PC-9 (cell line): ENCODE measurements at places on chromosomes 2 and 18. TPM values are rescaled to one million over a fixed set of nuclear protein-coding genes. Genes with fewer than 3 reads are reported as not detected.

The COL3A1 gene
- total RNA-seq, result not detected in 2 replicates

DNA sequence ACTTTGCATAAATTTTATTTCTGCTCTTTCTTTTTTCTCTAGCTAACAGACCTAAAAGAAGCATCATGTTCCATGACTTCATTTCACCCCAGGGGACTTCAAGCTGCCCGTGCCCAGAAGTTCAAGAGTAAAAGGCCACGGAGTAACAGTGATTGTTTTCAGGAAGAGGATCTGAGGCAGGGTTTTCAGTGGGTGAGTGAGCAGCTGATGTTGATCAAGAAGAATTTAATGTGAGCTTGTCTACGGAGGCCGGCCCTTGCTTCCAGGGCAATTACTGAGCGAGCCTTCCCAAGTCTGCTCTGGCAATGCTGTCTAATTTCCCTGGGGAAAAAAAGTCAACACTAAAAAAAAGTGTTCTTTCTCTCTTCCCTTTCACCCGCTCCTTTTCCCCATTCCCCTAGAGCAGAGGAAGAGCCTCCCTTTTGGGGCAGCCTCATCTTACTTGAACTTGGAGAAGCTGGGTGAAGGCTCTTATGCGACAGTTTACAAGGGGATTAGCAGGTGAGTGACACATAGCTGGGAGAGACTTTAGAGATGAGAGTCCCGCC lies 1.2 kb downstream of the CDK15 start:
- no peak for DNase-seq

The SAP130 gene
- 27.2 and 33.9 TPM in 2 replicates for total RNA-seq

The EPB41L3 gene
- not detected in 2 replicates for total RNA-seq

The DCDC2C gene
- not detected in 2 replicates for total RNA-seq

The RUFY4 gene
- not detected in 2 replicates for total RNA-seq

- no peak for DNase-seq
These were observed 17.2 kb upstream of the ASXL3 start for GRCh38 chr18:33560686-33561370.

DNA sequence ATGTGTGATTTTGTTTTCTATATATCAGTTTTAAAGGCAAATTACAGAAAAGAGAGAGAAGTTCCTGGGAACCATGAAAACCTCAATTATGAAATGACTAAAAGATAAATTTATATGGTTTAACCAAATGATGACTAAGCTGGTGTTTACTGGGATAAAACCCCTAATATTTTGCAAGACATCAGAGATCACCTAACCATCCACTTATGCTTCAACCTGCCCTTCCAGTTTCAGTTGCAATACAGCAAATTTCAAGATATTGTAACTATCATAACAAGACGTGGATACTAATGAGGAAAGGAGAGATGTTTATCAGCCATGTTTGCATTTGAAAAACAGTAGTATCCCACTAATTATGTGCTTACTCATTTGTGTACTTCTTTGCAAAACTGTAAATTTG lies 108.2 kb downstream of the GAREM1 start:
- no peak for DNase-seq

DNA sequence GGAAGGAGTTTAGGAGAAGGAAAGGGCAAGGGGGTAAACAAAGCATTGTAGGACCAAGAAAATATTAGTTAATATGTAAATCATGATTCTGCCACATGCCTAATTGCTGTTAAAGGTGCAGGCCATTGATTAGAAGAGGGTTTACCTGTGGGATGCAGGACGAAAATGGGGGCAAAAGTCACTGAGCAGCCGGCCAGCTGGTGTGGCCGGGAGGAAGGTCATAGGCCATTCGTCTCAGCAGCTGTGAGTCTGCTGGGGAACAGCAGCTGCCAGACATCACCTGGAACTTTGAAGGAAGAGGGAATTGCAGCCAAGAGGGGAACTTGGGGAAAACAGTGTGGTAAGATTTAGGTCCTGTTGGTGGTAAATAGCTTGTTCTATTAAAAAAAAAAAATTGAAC lies 184.4 kb downstream of the DYSF start:
- DNase-seq, result no peak

DNA sequence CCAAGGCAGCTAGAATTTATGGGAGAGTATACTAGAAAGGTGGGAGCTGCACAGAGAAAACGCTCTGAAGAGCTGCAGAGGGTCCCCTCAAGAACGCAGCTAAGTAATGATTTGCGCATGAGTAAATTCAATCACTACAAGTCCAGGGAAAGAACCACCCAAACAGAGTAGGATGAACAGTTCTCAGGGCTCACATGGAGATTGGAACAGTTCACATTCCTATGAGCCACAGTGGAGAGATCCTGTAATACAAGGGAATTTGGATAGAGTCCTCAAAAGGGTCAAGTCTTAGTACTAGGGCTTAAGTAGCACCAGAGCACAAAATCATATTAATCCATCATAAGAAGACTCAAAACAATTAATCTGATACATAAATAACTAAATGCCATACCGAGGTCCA lies 12.7 kb downstream of the OLA1 start:
- peak; percentile 1 for DNase-seq

The HES6 gene
- total RNA-seq, result 8.4 and 14.3 TPM in 2 replicates

DNA sequence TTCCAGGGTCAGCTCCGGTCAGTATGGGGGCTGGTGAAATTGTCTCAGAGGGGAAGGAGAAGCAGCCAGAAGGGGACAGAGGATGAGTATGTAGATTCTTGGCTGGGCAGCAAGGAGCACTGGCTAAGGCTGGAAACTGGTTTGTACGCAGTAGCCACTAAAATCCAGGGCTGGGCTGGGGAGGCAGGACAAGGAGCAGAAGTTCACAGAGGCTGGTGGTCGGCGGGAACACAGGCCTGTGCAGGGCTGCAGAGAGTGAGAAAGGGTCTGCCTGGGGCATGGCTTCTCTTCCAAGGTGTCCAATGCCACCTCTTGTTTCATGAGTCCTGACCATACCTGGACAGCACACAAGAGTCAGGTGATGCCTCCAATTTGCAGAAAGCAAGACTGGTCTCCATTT lies 94.4 kb upstream of the HDAC4 start:
- DNase-seq, result no peak

- DNase-seq, result no peak
These were observed 308.3 kb downstream of the SETBP1 start for GRCh38 chr18:44988821-44989587.

DNA sequence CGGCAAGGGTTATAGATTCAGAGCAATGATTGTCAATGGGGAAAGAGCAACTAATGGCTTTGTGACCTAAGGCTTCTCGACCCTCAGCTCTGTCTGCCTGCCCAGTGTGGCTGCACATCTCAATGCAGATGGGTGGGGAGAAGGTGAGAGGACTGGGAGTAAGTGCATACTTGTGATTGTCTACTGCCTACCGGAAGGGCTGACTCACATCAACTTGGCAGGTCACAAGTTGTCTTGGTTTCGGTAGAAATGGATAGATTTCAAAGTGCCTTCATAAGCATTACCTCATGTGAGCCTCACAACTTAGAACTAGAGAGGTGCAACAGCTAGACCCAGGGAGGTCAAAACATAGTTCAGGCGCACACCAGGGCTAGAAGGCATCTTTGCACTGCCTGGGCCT lies 29.4 kb downstream of the STAT1 start:
- DNase-seq, result peak; percentile 31

DNA sequence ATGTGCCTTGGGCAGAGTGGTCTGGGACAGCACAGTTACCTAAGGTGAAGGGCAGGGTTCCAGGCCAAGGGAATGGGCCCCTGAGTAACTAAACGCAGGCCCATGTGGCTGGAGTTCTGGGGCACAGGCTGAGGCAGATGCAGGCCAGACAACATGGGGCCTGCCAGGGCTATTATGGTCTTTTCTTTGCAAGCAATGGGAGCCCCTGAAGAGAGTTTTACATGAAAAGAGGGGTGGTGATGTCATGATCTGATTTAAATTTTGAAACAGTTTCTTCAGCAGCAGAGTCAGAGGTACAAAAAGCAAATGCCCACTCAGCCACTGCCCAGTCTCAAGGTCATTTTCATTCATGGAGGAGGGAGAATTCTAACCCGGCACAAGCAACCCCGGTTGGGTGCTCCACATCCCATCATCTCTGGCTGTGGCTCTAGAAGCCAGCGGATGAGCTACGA lies 5.6 kb downstream of the CHST10 start:
- no peak for DNase-seq

- peak; percentile 87 for DNase-seq
These were observed 4.5 kb downstream of the ZFP36L2 start for GRCh38 chr2:43221763-43222474.

The CARF gene
- 5.9 and 6.5 TPM in 2 replicates for total RNA-seq

The MAT2A gene
- 169 and 206 TPM in 2 replicates for total RNA-seq

DNA sequence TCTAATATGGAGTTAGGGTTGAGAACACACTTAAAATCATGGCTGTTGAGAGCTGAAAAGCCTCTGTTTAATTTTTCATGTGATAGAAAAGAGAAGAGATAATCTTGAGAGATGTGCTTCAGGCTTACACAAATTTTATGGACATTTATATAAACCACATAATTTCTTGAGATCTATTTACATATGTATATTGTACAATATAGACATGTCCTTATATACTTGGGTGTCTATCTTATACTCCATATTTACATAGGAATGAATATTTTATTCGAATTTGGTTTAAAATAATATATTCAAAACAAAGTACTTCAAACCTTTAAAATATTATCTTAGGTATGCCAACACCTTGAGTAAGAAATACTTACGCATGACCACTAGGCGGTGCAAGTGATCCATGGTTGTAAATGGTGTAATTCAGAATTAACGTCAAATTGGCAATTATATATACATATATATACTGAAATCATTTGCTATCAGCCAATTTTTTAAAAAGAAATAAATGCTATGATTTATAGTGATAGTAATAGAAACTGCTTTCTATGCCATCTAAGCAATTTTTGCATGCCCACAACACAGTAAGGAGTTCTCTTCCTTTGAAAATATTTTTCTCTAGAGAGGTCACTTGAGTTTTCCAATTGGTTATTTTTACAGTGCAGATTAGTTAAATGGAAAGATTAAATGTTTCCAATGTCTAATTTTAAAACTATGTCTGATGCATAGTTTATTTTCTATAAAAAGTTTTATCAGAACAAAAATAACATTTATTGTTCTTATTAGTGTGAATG lies 37.6 kb upstream of the SPAG16 start:
- peak; percentile 45 for DNase-seq

DNA sequence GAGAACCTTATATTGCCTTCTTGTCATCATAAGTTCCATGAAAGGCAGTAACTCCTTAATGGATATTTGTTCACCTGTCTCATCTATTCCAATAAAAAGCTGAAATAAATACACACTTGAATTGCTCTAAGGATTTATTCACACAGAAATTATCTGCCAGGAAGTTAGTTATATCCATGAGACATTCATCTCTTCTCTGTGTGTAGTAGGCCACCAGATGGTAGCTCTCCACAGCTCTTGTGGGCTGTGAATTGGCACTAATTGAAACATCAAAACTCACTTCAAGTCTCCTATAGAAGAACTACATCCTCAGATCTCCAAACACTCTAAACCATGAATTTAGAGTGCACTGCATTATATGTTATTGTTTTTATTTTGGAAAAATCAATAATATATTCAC lies 189.6 kb downstream of the DSC3 start:
- DNase-seq, result no peak

The MAP4K3 gene
- 38.4 and 46.7 TPM in 2 replicates for total RNA-seq

DNA sequence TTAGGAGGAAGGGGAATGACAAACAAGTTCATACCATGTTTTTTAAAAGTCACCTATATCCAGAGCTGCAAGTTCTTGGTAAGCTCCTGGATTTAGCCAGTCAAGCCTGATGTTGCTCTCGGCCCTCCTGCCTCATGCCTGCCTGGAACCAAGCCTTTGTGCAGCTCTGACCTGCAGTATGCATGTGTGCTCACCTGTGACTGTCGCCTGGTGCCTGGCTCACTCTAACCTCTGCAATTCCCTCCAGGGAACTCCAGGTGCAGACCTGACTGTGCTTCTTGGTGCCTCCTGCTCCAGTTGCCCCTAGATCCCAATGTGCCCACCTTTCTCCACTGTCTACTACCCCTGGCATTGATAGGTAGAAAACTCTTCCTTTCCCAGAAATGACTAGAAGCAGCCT lies 85.1 kb upstream of the ZBTB14 start:
- no peak for DNase-seq

- no peak for DNase-seq
These were observed 567.2 kb downstream of the MBD2 start for GRCh38 chr18:53657257-53657656.

DNA sequence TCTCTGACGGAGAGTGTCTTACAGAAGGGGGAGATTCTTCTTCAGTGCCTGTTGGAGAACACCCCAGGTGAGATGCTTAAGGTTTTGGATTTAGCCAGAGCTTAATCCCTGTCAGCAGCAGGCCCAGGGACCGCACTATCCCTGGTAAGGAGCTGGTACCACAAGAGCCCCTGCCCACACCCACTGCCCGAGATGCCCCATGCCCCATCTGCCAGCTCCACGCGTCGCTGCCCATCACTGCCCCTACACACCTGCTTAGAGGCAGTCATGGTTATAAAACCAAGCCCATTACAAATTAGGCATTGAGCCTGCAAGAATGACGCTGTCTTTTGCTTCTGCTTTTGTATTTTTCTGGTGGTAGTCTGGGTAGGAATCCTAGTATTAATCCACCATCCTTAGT lies 21.7 kb downstream of the CEP68 start:
- DNase-seq, result no peak

The CYP27A1 gene
- 0.94 and 2.0 TPM in 2 replicates for total RNA-seq

The GALNT5 gene
- 1.3 and 1.9 TPM in 2 replicates for total RNA-seq

The SCN7A gene
- total RNA-seq, result not detected in 2 replicates

GRCh38 chr2:43751476-43751990 lies 22.3 kb upstream of the DYNC2LI1 start:
- DNase-seq, result no peak

DNA sequence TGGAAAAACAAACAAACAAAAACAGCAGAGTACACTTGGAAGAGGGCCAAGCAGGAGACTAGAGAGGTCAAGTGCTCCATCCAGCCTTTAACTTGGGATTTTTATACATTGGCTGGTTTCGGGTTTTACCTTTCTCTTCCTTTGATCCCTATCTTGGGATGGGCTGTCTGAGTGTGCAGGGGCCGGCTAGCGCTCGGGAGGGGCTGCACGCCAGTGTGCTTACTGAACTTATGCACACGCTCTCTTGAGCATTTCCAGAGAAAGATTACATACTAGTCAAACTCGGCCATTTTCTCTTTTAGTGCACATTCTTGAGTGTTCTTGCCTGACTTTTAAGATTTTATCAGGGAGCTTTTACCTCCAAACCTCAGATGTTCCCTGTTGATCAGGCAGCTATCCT lies 707.8 kb downstream of the DSC3 start:
- no peak for DNase-seq

The PSME4 gene
- 58.3 and 99.5 TPM in 2 replicates for total RNA-seq

The CACNB4 gene
- 0.73 and 0.98 TPM in 2 replicates for total RNA-seq

- no peak for DNase-seq
These were observed 13.8 kb upstream of the DNAJC27 start for GRCh38 chr2:24985511-24985910.

The CCDC141 gene
- total RNA-seq, result not detected in 2 replicates

- DNase-seq, result peak; percentile 7
These were observed 119.6 kb upstream of the ARL5A start for GRCh38 chr2:151947813-151948165.

The MAP3K19 gene
- not detected in 2 replicates for total RNA-seq

GRCh38 chr2:227921648-227922047 lies 50.2 kb downstream of the DAW1 start:
- no peak for DNase-seq

The APCDD1 gene
- not detected in 2 replicates for total RNA-seq

The FSHR gene
- total RNA-seq, result not detected in 2 replicates
